Jurkat, Clone E6-1 (cell line): ENCODE measurements at places on chromosomes 1 and 21.

- DNase-seq, result no peak
These were observed 33.4 kb downstream of the QSOX1 start for GRCh38 chr1:180188091-180188506.

- no peak for DNase-seq
These were observed 167.1 kb downstream of the LYPLAL1 start for GRCh38 chr1:219340796-219341195.

DNA sequence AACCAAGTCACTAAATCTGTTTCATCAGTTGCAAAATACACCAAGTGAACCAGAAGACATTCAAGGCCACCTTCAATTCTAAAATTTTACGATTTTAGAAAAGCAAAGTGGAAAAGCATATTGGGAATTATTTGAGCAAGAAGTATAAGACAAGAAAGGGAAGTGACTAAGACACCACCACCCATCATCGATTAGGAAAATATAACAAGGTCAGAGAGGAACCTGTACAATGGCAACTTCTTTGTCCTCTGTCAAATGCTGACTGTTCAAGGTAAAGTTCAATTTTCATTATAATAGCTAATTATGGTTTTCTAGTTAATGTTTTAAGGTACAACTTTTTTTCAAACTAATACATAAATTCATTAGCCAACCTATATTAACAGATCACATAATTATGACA, 10.8 kb downstream of the FRRS1 start:
- DNase-seq, result no peak

GRCh38 chr1:229642376-229642775, 16.3 kb downstream of the URB2 start:
- no peak for DNase-seq

DNA sequence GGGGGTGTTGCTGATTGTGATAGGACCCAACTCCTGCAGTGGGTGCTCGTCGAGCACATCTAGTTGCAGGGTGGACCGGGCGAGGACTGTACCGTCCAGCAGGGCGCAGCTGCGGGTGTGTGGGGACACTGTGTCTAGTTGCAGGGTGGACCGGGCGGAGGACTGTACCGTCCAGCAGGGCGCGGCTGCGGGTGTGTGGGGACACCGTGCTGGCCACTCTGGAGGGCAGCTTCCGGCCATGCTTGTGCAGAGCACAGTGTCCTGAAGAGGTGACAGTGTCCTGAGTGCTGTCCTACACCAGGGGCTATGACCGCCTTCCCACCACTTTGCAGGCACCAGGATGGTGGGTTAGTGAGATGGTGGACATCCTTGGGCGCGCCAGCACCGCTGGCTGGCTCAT, 4.6 kb upstream of the TRPM2 start:
- no peak for DNase-seq

- DNase-seq, result no peak
These were observed 675.8 kb downstream of the MATN1 start for GRCh38 chr1:30047576-30047975.
